ENCODE measurements at places on chromosomes 2 and 18. TPM values are rescaled to one million over a fixed set of nuclear protein-coding genes. Genes with fewer than 3 reads are reported as not detected.

DNA sequence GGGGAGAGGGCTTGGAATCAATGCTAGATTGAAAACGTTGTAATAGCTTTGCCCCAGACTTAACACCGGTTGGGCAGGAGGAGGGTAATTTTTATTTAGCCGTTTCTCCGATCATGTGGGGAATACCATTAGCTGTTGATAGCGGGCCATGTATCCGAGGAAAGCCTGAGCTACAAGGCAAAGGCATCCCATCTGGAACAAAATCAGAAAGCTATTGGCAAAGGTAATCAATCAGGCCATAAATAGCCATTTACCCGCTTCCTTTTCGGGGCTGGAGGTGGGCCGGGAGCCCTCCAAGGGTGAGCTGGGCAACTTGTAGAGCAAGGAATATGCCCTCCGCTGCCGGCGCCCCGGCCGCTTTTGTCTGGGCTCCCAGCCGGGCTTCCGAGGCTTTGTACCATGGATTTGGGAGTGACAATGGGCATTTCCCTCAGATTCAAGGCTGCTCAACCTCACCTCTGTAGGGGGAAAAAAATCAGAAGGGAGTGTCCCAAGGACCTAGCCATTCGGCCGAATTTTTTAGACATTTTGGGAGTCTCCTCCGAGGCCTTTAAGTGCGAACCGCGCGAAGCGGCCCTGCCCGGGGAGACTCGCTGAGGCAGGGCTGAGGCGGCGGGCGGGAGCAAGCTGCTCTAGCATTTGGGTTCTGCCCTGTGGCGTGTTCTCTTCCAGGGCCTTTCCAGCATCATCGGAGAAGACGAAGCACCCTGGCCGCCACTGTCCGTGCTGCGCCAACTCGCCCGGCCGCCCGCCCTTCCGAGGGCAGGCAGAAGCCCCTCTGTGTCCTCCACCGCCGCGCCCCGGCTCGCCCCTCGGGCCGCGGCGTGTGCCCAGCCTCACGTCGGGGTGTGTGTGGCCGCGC, 1.1 kb upstream of the HOXD9 start:
- DNase-seq: no peak

CCDC85A gene
- 2.9 TPM for total RNA-seq

GRCh38 chr2:117551858-117552257, 262.6 kb upstream of the DDX18 start:
- DNase-seq: no peak

DNA sequence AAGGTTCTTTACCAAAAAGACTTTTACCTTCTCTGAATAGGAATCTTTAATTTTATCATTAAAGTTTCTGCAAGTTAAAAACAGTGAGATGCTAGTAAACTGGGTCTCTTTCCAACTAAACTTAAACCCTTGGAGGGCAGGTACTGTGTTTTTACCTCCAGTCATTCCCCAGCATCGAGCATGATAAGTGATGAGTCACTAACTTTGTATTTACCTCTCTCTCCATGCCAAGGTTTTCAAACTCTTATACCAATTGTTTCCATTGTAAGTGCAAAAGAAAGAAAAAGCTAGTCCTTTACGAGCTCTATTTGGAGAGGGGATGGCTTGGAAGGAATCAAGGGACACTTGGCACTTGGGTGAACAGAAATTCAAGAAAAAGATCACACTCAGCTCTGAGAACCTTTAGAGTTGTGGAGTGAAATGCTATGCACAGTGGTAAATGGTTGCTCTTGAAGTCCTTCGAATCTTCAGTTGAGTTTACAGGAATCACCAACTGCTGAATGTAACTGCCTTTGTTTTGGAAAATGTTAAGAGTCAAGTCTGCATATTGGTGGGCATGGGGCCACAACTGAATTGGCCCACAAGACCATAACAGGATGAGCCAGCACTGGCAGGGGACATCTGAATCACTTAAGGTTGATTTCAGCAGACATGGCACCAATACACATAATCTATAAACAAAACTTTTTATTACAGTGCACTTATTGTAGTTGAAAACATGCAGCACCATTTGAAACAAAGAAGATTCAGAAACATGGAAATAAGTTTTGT, 8.3 kb upstream of the RBM43 start:
- DNase-seq: no peak

- DNase-seq: no peak
Measured at GRCh38 chr2:48287976-48288375, 242.0 kb upstream of the STON1 start.

DNA sequence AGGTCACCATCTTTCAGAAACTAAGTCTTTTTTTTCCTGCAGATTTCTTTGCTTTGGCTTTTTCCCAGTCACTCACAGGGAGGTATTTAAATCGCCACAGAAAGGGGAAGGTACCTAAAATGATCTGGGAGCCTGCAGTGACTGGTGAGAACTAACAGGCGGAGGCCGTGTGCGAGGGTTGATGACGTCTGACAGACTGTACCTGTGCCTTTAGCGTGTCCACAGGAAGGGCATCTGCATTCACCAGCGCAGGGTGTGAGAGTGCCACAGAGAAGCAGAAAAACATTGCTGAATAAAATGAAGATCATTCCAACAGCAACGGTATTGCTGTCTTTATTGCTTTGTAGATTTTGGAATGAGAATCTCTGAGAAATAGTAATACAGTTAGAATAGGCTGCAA, 5.7 kb downstream of the CTDP1 start:
- no peak for DNase-seq

All from testis (tissue), 5 donors.